ENCODE measurements at places on chromosomes 6 and 20.

- DNase-seq = no peak
These were observed 130.8 kb upstream of the CHD6 start for GRCh38 chr20:41748756-41749582.

- no peak for DNase-seq
These were observed 150.3 kb downstream of the KLHL32 start for GRCh38 chr6:97074785-97075184.

GRCh38 chr6:127582777-127583462 is 5.9 kb downstream of the C6orf58 start:
- no peak for DNase-seq

- no peak for DNase-seq
These were observed 9.4 kb upstream of the SLC4A11 start for GRCh38 chr20:3248167-3248992.

DNA sequence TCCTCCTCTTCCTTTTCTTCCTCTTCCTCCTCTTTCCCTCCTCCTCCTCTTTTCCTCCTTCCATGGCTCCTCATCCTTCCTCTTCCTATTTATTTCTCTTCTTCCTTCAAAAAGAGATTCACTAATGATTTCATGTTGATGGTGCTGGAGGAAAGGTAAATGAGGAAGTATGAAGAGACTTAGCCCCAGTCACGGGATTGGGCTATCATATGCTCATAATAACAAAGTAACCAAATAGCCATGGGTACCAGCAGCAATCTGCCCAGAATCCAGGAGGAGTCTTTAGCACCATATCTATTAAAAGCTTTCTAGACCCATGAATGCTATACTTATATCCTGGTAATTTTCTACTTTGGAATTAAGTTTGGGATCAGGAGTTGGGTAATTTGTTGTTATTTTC is 910.9 kb upstream of the MAP3K7 start:
- no peak for DNase-seq

DNA sequence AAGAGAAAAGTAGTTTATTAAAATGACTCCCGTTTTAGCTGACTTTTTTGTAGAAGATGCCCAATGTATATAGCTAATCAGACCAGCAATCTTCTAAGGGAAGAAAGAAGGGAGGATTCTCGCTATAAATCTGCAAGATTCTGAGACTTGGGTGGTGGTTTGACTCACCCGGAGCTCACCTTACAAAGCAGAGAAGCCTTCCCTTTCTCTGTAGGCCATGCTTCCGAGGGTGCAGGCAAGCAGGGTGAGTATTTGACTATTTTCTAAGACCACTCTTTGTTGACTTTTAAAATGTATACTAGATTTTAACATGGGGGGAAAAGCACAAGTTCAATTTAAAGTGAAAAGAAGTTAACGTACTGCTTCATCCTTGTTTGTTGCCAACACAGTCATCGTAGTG is 2.7 kb downstream of the OLIG3 start:
- DNase-seq = no peak

- peak; percentile 90 for DNase-seq
These were observed 636 bp downstream of the SUPT3H start for GRCh38 chr6:45377043-45377553.

DNA sequence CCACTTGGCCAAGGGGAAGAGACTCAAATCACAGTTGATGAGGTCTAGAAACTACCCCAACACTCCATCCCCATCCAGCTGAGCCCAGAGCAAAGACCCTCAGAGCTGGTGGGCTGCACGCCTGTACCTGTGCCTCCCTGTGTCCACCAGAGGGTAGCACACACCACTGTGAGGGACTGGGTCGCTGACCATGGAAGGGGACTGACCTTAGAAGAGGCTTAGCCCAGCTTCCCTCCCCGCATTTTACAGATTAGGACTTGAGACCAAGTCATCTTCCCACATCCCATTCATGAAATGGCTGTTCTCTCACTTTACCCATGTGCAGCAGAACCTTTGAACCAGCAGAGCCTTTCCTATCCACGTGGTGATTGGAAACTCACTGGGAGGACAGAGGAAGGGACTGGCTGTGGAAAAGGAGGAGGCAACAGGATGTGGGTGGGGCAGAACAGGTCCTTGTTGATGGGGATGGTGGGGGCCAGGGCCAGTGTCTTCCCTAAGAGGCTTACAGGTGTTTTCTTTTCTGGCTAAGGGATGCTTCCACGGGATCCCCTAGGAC is 44.3 kb downstream of the CPXM1 start:
- peak; percentile 52 for DNase-seq

DNA sequence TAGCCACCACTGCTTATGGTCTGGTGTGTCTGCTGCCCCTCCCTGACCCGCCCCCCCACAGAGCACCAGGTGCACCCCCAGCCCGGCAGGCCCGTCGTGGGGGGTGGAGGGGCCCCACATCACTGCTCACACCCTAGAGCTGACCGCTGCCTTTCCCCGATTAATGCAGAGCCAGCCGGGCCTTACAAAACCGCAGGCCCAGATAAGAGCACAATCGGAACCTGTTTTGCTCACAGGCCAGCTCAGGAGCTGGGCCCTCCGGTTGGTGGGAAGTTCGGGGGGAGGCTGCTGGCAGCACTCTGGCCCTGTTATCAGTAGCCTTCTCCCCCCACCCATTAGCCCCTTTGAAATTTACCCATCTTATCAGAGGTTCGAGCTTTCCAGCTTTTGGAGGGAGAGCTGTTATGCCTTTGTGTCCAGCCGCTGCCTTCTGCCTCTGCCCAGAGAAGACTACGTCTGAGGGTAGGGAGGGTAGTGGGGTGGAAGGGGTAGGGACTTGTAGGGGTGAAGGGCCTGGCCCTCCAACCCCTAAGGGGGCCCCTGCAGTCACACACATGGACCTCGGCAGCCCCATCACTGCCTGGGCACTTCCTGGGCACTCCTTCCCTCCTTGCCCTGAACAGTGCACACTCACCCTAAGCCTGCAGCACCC is 6.9 kb upstream of the SPDEF start:
- DNase-seq = no peak

GRCh38 chr6:158596861-158597260 is 37.0 kb downstream of the TMEM181 start:
- no peak for DNase-seq

- DNase-seq = no peak
These were observed 155.8 kb downstream of the TRDN start for GRCh38 chr6:123480986-123481385.

GRCh38 chr6:149392093-149392492 is 8.0 kb upstream of the SUMO4 start:
- no peak for DNase-seq

Data from sciatic nerve (tissue), 2 donors.